Esophagus squamous epithelium (tissue), 5 donors: ENCODE measurements at places on chromosomes 5 and 9. TPM values are rescaled to one million over a fixed set of nuclear protein-coding genes. Genes with fewer than 3 reads are reported as not detected.

CMBL gene
- total RNA-seq = 1.5 TPM

CAMK2A gene
- total RNA-seq = 0.04 TPM

ZFP2 gene
- 0.95 TPM for total RNA-seq

OR1J2 gene
- total RNA-seq = not detected

RICTOR gene
- 15.7 TPM for total RNA-seq

LTC4S gene
- total RNA-seq = not detected

AGXT2 gene
- total RNA-seq = not detected

ACSL6 gene
- 3.2 TPM for total RNA-seq

OTULINL gene
- total RNA-seq = 0.79 TPM

SLC6A19 gene
- total RNA-seq = not detected

FGF10 gene
- 1.4 TPM for total RNA-seq

TMEFF1 gene
- 0.57 TPM for total RNA-seq

DMGDH gene
- total RNA-seq = 0.64 TPM

SVEP1 gene
- total RNA-seq = 31.7 TPM

RNF38 gene
- total RNA-seq = 12.4 TPM

FAM221B gene
- not detected for total RNA-seq

ENTREP1 gene
- total RNA-seq = 9.2 TPM

SPATA31E1 gene
- not detected for total RNA-seq

PCDHB14 gene
- 2.7 TPM for total RNA-seq

DNA sequence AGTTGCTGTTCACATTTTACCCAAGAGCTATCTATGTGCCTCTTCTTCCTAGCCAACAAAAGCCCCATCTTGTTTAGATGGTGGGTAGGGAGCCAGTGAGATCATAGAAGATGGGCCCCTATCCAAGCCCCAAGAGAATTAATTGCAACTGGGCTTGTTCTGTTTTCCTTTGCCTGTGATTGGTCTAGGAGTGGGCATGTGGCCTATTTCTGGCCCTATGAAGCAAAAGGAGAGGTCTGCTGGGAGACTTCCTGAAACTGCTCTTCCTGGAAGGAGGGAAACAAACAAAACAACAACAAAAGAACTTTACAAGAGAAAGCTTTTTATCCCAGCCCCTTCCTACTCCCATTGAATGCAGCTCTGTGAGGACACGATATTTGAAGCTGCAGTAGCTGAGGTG, 32.5 kb upstream of the ALDOB start:
- H3K4me1 ChIP-seq = no peaks in the 10 kb centered on the region
- H3K27me3 ChIP-seq = peaks cover 5% of the 10 kb centered on the region
- no peak overlapping the region for H3K27ac ChIP-seq

DNA sequence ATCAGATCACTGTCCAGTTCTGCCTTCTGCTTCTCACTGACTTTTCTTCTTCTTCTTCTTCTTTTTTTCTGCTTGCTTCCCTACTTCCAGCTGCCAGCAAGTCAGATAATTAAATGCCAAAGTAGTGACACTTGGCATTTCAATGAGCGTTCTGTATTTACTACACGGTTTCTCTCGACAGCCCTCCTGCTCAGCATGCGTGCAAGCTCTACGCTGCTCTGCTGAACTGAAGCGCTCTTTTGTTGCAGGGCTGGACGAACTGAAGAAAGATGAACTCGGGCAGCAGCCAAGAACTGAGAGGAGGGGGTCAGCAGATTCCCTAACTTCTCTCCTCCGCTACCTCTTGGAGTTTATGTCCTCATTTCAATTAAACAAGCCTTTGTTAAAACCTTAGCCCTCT, 319.1 kb downstream of the GLIS3 start:
- no peaks in the 10 kb centered on the region for H3K36me3 ChIP-seq
- H3K27me3 ChIP-seq = no peaks in the 10 kb centered on the region
- no peak for DNase-seq
- H3K4me1 ChIP-seq = no peaks in the 10 kb centered on the region
- H3K4me3 ChIP-seq = no peak overlapping the region
- no peak overlapping the region for H3K27ac ChIP-seq

DNA sequence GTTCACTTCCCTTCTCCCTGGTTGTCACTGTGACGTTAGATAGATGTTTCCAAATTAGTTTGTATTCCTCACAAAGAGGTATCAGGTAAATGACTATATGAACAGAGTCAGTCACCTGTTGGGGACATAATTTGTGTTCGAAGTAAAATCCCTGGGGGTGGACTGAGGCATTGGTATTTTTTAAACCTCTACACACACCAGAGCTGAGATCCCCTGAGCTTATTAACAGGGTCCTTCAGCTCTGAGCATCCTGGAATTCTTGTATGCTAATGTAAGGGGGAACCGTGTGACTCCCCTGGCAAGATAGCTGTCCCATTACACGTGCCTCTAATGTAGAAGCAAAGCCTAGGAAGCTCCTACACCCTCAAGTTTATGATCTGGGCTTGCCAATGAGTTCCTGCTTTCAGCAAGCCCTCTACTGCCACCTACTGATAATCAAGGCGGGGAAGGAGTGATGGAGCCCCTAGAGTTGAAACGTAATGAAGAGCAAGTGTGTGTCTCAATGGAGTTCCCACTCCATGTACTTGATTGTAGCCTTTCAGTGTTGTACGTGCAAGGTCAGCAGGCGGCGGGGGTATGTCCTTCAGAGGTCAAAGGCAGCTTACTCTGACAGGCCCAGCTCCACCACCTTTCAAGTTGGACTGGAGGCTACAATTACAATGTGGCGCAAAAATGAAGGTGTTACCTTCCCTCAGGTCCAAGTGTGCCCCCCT, 14.4 kb downstream of the PRKACG start:
- H3K4me3 ChIP-seq = no peak overlapping the region
- H3K27ac ChIP-seq = no peak overlapping the region
- peaks cover 3% of the 10 kb centered on the region for H3K27me3 ChIP-seq
- H3K36me3 ChIP-seq = no peaks in the 10 kb centered on the region
- H3K4me1 ChIP-seq = no peaks in the 10 kb centered on the region

DNA sequence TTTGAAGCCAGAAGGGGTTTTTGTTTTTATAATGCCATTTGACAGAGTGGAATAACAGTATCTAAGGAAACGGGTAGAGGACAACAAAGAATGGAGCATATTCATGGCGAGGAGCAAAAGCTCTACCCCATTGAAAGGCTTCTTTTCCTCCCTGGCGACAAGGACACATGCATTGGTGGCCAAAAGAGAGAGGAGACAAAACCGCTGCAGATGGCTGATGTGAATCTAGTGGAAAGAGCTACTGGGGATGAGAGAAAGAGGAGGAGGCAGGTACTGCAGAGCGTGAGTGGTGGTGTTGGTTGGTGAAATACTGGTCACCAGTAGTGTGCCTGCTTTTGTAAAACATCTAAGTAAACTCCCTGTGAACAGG, 491 bp downstream of the APC start:
- no peak for DNase-seq
- peak overlapping the region; percentile 54 for H3K4me3 ChIP-seq
- H3K36me3 ChIP-seq = no peaks in the 10 kb centered on the region
- no peaks in the 10 kb centered on the region for H3K27me3 ChIP-seq

DNA sequence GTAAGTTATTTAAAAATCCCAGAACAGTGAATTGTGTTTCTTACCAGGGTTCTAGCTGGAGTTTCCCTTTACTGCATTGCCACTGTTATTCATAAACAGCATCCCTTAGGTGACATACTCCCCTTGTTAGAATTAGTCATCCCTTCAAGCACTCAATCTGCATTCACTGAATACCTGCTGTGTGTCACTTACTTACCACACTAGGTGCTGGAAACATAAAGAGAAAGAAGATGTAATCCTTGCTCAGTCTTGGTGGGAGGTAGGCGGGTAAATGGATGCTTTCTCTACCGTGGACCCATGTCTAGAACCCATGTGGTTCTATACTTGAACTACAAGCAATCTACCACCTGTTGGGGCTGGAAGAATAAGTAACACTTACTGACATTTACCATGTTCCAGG, 371.6 kb downstream of the KDM4C start:
- no peaks in the 10 kb centered on the region for H3K36me3 ChIP-seq
- no peak for DNase-seq
- H3K27ac ChIP-seq = no peak overlapping the region
- no peaks in the 10 kb centered on the region for H3K4me1 ChIP-seq
- H3K4me3 ChIP-seq = no peak overlapping the region
- H3K27me3 ChIP-seq = no peaks in the 10 kb centered on the region

DNA sequence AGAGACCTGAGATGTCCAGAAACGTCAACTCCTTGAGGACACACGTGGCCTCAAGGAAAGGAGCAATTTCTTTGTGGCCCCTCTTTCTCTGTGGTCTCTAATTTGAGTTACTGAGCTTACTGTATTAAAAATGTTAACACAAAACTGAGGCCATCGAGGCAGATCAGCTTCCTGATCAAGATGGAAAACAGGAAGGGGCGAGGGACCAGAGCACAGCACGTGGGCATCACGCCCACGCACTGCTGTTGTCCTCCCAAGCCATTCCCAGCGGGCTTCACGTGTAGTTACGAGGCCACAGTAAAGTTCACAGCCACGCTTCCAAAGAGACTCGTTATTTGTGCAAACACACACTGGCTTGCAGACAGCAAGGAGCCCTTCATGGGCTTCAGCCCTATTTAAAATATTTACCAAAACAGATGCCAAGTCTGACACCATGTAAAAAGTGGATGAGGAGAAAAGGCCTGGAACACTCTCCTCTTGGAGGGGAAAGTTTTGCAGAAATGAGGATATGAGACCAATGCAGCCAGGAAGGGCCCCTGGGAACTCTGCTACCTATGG, 149.5 kb downstream of the ROR2 start:
- peaks cover 6% of the 10 kb centered on the region for H3K4me1 ChIP-seq
- H3K27me3 ChIP-seq = no peaks in the 10 kb centered on the region
- H3K36me3 ChIP-seq = no peaks in the 10 kb centered on the region
- no peak overlapping the region for H3K27ac ChIP-seq

- H3K36me3 ChIP-seq = no peaks in the 10 kb centered on the region
- no peaks in the 10 kb centered on the region for H3K4me1 ChIP-seq
- no peak for DNase-seq
- H3K27me3 ChIP-seq = no peaks in the 10 kb centered on the region
Measured at GRCh38 chr9:126211441-126212074, 115.1 kb upstream of the MVB12B start.

DNA sequence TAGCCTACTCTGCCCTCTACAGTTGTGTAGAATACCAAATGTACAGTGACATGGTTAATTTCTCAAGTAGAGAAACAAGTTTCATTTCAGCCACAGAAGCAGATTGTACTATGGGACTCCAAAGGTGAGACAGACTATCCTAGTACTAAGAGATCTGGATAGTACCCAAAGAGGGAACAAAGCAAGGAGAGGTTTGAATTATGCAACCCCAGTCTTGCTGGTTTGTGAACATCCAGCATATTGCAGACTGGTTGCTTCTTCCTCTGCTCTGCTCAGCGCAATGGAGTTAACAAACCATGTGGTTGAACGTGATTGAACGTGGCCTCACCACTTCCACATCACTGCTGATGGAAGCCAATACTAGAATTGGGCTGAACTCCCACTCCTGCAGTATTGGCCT, 43.3 kb upstream of the ALDOB start:
- H3K4me1 ChIP-seq = peaks cover 79% of the 10 kb centered on the region
- peak overlapping the region; percentile 91 for H3K27ac ChIP-seq
- H3K4me3 ChIP-seq = no peak overlapping the region
- peaks cover 30% of the 10 kb centered on the region for H3K36me3 ChIP-seq
- DNase-seq = no peak

GRCh38 chr9:98536542-98537173, 172.1 kb downstream of the GABBR2 start:
- no peaks in the 10 kb centered on the region for H3K27me3 ChIP-seq
- no peaks in the 10 kb centered on the region for H3K4me1 ChIP-seq
- DNase-seq = no peak
- H3K36me3 ChIP-seq = no peaks in the 10 kb centered on the region

DNA sequence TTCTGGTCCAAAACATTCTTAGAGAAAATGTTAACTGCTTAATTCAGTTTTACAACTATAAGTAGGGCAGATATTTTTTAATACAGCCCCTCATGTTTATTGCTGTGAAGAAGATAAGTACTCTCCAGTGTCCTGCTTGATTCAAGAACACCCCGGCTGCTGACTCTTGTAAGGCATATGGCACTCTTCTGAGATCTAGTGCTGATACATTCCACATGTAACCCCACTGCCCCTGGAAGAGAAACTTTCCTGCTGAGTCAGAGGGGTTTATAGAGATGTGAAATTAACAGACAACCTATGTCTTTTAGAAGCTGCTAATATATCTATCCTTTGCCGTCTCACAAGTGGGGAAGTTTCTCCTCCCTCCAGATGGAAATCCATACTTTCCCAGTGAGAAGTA, 1.0 kb upstream of the MINAR2 start:
- no peak overlapping the region for H3K4me3 ChIP-seq
- no peak overlapping the region for H3K27ac ChIP-seq
- H3K4me1 ChIP-seq = no peaks in the 10 kb centered on the region
- H3K27me3 ChIP-seq = no peaks in the 10 kb centered on the region

GRCh38 chr5:115623658-115624057, 2.2 kb downstream of the TMED7 start:
- no peaks in the 10 kb centered on the region for H3K36me3 ChIP-seq
- peaks cover 28% of the 10 kb centered on the region for H3K4me1 ChIP-seq
- no peak for DNase-seq
- no peak overlapping the region for H3K4me3 ChIP-seq
- H3K27me3 ChIP-seq = no peaks in the 10 kb centered on the region

DNA sequence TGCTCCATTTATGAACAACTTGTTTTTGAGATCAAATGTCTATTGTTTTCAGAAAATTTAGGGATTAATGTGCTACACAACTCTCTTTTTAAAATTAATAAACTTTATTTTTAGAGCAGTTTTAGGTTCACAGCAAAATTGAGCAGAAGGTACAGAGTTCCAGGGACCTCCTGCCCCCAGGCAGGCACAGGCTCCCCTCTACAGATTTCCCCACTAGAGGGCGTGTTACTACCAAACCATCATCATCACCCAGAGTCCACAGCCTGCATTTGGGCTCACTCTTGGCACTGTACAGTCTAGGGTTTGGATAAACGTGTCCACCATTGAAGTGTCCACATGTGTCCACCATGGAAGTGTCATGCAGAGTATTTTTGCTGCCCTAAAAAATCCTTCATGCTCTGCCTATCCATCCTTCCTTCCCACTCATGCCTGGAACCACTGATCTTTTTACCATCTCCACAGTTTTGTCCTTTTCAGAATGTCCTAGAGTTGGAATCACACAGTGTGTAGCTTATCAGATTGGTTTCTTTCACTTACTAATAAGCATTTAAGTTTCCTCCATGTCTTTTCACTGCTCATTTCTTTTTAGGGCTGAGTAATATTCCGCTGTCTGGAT, 61.7 kb downstream of the MRPL36 start:
- H3K27ac ChIP-seq = no peak overlapping the region
- no peaks in the 10 kb centered on the region for H3K27me3 ChIP-seq
- H3K4me1 ChIP-seq = no peaks in the 10 kb centered on the region
- H3K4me3 ChIP-seq = no peak overlapping the region
- no peaks in the 10 kb centered on the region for H3K36me3 ChIP-seq
- no peak for DNase-seq

- no peaks in the 10 kb centered on the region for H3K36me3 ChIP-seq
- DNase-seq = no peak
- H3K4me3 ChIP-seq = no peak overlapping the region
Measured at GRCh38 chr5:110361471-110361870, 365.0 kb downstream of the TMEM232 start.

DNA sequence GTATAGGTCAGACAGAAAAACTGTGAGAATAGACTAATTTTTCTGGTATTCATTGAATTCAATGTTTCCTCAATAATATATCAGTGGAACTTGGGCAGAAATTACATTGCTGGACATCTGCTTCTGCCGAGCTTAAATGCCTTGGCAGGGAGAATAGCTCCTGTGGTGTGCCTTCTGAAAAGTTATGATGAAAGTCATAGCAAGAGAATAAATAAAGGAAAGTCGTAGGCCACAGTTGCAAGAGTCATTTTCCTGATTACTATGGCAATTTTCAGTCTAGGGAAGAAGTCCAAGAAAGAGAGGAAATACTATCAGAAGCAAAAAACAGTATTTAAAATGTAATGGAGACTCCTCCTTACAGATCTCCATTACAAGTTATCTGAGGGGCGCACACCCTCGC, 1596.1 kb upstream of the WWC1 start:
- H3K27me3 ChIP-seq = no peaks in the 10 kb centered on the region
- H3K4me3 ChIP-seq = no peak overlapping the region
- no peak overlapping the region for H3K27ac ChIP-seq
- no peaks in the 10 kb centered on the region for H3K36me3 ChIP-seq
- DNase-seq = no peak
- H3K4me1 ChIP-seq = no peaks in the 10 kb centered on the region
